ENCODE measurements at places on chromosomes 7 and 10.

GRCh38 chr7:17774248-17774647, 166.0 kb downstream of the SNX13 start:
- DNase-seq: peak; percentile 28

DNA sequence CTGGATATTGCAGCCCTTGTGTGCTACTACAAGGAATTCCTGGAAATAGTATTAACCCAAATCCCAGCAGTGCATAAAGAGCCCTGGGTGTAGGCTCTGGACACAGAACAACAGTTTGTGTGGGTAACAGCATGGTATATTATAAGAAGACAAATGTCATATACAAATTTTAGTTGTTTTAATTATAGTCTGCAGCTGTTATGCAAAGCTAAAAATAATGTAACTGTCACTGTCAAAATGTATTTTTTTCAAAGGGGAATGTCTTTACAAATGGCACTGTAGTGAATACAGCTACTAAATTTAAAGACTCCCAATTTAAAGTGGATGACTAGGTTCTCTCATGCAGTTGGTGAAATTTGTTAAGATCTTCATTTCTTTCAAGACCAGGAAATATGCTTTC, 339.0 kb downstream of the GPR37 start:
- DNase-seq: no peak

GRCh38 chr10:11234857-11235531, 217.3 kb downstream of the CELF2 start:
- no peak for DNase-seq

GRCh38 chr7:96136600-96137239, 185.2 kb downstream of the SLC25A13 start:
- no peak for DNase-seq

- DNase-seq: no peak
Observed at GRCh38 chr10:80504897-80505465, 32.7 kb upstream of the SH2D4B start.

GRCh38 chr7:114534953-114535352, 120.3 kb downstream of the FOXP2 start:
- DNase-seq: no peak

DNA sequence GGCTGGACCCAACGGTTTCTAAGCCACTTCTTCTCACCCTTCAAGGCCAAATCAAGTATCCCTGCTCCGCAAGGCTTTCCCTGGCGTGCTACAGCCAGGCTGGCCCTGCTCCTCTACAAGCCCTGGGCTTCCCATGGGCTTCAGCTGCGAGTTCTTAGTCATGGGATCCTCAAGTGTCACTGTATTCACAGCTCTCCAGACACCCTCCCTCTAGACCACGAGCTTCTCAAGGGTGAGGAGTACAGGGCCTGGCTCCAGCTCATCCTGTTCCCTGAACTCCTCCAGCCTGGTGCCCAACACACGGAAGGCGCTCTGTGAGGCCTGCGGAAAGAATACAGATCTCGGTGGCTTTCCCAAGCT, 38.8 kb downstream of the FAM53B start:
- no peak for DNase-seq

GRCh38 chr7:82358009-82358578, 85.5 kb downstream of the CACNA2D1 start:
- DNase-seq: no peak
